ENCODE measurements at places on chromosomes 16 and 17. TPM values are rescaled to one million over a fixed set of nuclear protein-coding genes. Genes with fewer than 3 reads are reported as not detected.

The NLRC3 gene
- 0.11 TPM for total RNA-seq

The MILR1 gene
- total RNA-seq: 7.3 TPM

The FOXL1 gene
- 0.51 TPM for total RNA-seq

The MT1H gene
- total RNA-seq: not detected

The TPSB2 gene
- total RNA-seq: not detected

The NT5M gene
- total RNA-seq: 1.9 TPM

The CLEC3A gene
- total RNA-seq: not detected

The CCNF gene
- 64.7 TPM for total RNA-seq

The GPR179 gene
- not detected for total RNA-seq

The TP53TG3F gene
- not detected for total RNA-seq

The CORO6 gene
- 1.4 TPM for total RNA-seq

The KRT25 gene
- total RNA-seq: not detected

The TRIM65 gene
- total RNA-seq: 36.9 TPM

The CUEDC1 gene
- total RNA-seq: 9.9 TPM

The GFAP gene
- 0.07 TPM for total RNA-seq

The TIGD7 gene
- 3.1 TPM for total RNA-seq

The CHRNE gene
- total RNA-seq: not detected

The CES1 gene
- 4.8 TPM for total RNA-seq

The HOXB2 gene
- 40.1 TPM for total RNA-seq

Measured in HT1080 (cell line).